ENCODE measurements at places on chromosomes 13 and 19.

DNA sequence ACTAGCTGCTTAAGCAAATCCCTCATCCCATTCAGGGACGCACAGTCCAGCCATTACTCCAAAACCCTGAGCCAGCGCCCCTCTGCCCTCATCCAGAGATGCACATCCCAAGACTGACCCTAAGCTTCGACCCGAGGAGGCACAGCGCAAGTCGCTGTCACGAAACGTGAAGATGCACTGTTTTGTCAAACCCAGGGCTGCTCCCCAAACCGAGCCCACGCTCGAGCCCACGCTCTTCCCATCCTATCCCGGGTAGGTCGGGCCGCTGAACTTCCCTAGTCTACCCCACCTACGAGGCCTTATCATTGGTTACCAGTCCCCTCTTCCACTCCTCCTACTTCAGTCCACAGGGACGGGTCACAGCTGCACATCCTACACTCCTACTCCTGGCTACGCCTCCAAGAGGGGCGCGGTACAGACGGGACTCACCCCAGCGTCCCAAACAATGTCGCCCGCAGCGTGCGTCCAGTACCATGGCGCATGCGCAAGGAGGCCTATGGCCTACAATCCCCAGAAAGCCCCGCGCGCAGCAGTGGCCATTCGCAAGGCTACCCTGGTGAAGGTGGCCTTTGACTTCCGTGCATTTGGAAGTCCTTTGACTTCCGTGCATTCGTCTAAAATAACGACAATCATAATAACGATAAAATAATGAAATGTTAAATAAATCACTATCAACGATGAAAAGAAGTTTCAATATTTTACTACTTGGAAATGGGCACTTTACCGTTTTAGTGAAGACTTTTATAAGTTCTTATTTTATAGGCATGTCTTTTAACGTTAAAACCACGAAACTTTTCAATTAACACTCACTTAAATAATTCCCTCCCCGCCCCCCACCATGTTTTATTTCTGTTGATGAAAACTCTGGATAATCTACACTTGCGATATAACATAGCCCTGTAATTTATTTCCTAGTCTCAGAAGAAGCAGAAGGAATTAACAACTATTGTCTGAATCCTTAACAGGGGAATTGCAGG, at the start of gene ZNF285:
TSS of gene ZNF285 (minus strand) at position 470 of the 977 bp plus-strand sequence. CDS start 4,395 bp downstream, outside the sequence.
- peak; percentile 91 for DNase-seq

GRCh38 chr13:99228737-99229691, 28.4 kb downstream of the UBAC2 start:
- no peak for DNase-seq

DNA sequence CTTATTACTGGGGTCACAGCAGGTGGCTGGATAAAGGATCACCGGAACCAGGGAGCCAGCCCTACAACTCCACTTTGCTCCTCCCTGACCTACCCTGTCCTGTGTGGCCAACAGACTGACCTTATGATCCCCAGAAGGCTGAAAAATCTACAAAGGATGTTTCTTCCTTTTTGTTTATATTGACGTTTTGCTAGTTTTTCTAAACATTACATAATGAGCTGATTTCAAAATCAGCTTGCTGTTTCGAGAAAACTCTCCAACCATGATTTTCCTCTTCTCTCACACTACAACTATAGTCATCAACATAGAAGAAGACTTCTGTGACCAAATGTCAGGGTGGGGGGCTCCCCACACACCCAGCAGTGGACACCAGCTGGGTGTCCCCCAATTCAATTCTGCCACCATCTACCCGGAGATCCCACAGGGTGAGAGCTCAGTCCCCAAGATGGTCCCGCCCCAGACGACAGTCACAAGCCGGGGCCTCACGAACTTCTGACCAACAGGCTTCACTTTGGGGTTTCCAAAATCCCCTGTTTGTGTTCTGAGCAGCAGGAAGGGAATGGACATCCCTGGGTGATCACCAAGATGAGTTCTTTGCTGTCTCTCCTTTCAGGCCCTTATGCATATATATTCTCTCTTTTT, 35.0 kb downstream of the ZNF536 start:
- DNase-seq: no peak

DNA sequence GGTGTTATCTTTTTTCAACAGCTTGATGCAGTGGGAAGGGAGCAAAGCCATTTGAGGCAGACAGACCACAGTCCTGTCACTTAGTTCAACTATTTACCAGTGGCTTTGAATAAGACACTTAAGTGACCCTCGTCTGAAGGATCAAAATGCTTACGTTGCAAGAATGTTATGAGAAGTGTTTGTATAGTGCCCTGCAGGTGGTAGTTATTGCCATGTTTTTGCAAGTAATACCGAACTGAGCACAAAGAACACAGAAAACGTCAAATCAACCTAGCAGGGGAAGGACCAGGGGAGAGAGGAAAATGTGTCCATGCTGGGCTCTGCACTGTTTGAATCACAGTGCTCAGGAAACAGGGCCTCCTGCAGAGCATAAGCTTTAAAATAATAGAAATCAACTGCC, 2.8 kb downstream of the SOHLH2 start:
- no peak for DNase-seq

- DNase-seq: no peak
These were observed 45.7 kb upstream of the SPRY2 start for GRCh38 chr13:80386592-80386991.

DNA sequence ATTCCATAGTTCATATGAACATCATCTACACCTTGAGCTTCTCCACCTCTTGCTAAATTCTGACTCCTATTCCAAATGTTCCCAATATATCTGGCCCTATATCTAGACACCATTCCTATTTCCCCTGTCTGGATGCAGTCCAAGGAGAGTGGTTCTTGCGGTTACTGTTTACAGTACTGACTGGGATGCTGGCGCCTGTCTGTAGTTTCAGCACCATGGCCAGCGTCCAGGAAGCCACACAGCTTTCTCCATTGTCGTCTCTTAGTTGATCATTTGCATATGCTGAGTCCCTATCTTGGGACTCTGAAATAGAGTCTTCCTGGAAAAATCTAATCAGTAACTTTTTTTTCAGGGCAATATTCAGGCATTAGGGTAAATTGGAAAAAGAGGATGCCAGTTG, 14.9 kb downstream of the LAIR2 start:
- peak; percentile 37 for DNase-seq

Data from Ammon's horn (tissue), 1 donor.